Activated CD4-positive, alpha-beta T cell treated with anti-CD3 and anti-CD28 coated beads, Interleukin-2, Interleukin-4, amounts not matched to agents 100 ng/mL and 50 ng/mL, durations not matched to agents 16 hours and 8 hours (primary cell): ENCODE measurements at places on chromosomes 3 and 15.

GRCh38 chr3:23537101-23537551, 268.6 kb upstream of the UBE2E1 start:
- no peak for DNase-seq

- peak; percentile 44 for DNase-seq
Measured at GRCh38 chr3:155753038-155753639, 8.3 kb upstream of the PLCH1 start.

DNA sequence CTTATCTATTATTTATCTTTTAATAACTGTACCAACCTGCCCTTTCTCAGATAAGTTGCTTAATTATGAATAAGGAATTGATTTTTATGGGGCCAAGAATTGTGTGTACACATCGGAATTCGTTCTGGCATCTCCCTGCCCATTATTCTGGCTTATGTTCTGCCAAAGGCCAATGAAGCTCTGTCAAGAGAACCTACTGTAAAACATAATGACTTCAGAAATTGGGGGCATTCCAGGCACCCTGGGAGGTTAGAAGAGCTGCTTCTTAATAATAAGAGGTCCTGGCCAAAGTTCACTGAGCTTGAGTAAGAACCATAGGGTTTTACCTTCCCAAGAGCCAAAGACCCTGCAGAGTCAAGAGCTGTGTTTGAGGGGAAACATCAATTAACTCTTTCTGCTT, 261.7 kb downstream of the SLC9A9 start:
- no peak for DNase-seq

DNA sequence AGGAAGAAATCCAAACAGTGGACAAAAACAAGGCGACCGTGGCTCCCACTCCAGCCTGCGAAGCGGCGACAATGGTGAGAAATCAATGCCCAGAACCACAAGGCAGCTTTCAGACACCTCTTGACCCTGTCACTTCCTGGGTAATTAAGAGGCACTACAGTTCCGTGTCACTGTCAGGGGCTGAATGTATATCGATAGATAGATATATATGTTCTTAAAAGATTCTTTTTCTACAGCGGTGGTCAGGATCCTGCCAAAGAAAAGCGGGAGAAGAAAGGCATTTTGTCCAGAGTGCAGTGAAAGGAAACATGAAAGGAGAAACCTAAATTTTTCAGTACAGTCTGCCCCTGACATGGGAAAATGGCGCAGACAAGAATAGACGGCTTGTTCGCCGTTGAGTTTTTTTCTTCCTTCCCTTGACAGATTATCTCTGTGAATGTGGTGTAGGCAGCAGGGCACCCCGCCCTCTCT, 56.2 kb upstream of the HES1 start:
- no peak for DNase-seq

GRCh38 chr3:170421758-170422157, 3.1 kb downstream of the CLDN11 start:
- DNase-seq: no peak

GRCh38 chr15:94296717-94297116, 65.4 kb downstream of the MCTP2 start:
- no peak for DNase-seq

DNA sequence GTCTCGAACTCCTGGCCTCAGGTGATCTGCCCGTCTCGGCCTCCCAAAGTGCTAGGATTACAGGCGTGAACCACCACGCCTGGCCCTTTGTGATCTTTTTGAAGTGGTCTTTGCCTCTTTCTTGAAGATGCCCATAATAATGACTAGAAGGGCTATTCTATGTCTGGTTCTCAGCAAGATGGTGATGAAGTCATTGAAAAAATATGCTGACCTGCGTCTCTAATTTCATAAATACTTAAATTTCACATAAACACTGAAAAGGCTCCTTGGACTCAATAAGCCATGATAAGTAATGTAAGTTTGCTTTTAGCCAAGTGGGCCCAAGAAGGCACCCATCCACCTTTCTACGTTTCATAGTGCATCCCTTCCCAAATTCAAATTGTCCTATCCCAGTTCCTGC, 775 bp upstream of the MAPK6 start:
- DNase-seq: no peak

GRCh38 chr3:77468626-77469020, 428.7 kb downstream of the ROBO2 start:
- no peak for DNase-seq

- no peak for DNase-seq
Measured at GRCh38 chr3:4065554-4065953, 237.6 kb upstream of the SETMAR start.

GRCh38 chr3:125675791-125676190, 80.5 kb upstream of the OSBPL11 start:
- no peak for DNase-seq

GRCh38 chr3:2908693-2909351, 201.4 kb downstream of the IL5RA start:
- DNase-seq: no peak

DNA sequence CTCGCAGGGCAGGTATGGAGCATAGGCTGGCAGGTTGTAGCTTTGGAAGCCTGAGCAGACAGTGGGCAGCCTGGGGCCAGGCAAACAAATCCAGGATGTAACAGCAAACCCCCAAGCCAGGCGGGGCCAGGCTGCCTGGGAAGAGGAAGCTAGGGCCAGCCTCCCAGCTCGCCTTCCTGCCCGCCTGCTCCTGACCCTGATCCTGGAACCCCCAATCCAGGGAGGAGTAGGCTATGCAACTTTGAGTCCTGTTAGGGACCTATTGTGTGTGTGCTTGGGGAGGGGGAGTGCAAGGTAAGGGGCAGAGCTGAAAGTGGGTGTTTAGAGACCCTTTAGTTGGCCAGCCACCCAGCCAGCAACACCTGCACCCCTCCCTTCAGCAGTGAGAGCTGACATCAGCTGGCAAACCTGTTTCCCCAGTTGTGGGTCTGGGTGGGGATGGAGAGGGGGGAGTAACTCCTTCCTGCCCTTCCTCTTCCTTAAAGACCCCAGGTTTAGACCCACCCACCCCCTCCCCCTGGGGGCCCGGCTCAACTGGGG, 2.5 kb downstream of the NBEAL2 start:
- no peak for DNase-seq

GRCh38 chr15:70741677-70742293, 21.6 kb downstream of the UACA start:
- no peak for DNase-seq

- DNase-seq: no peak
Measured at GRCh38 chr3:142433110-142433509, 14.7 kb downstream of the XRN1 start.

DNA sequence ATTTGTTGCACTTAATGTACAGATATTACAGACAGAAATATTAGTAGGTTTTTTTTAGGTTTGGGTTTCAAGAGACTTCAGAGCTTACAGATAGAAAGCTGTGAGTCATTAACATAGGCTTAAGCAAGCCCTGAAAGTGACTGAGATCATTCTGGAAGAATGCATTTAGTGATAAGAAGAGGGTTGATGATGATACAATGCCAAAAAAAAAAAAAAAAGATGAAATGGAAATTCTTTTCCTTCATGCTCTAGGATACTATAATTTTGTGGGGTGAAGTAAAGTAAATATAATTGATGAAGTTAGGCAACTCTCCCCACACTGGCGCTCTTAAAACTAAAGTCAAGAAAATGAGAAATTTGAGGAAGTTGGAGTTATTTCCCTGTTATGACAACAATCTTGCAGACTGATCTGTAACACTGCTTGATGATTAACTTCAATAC, 169.4 kb upstream of the ZNF385D start:
- DNase-seq: no peak
